ENCODE measurements at places on chromosomes 5 and 9.

DNA sequence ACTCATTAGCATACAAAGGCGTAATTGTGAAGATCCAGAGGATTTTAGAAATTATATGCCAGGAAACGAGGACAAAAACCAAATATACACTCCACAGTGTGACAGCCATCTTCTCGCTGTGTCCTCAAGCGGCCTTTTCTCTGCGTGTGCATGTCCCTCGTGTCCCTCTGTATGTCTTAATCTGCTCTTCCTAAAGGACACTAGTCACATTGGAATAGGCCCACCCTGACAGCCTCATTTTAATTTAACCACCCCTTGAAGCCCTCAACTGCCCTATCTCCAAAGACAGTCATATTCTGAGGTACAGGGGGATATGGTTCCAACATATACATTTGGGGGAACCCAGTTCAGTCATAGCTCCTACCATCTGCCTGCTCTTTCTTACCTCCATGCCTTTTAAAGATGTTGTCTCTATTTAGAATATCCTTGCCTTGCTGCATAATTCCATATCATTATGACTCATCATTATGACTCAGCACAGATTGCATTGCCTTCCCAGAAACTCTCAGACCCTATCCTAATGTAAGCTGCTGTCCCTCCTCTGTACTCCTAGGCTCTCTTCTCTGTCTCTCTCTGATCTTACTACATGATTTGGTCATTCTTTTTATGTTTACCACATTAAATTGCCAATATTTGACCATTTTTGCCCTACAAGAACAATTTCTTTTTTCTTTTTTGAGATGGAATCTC is 210.9 kb downstream of the AOPEP start:
- DNase-seq: no peak

DNA sequence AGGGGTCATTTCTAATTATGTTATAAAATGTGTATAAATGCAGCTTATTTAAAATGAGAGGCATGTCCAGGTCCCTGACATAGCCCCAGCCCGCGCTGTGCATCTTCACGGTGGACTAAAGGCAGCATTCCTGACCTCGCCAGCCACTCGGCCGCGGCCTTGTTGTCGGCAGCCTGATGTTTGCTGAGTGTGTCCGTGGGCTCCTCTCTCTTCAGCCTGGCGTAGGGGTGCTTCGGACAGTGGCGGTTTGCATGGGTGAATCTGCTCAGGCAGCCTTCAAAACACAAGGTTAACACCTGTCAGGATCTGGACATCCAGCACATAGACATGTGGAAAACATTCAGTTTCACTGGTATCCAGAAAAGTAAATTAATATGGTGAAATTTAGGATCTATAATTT is 8.8 kb upstream of the SLC35D2 start:
- DNase-seq: no peak

GRCh38 chr9:114261026-114261425 is 61.9 kb upstream of the ORM1 start:
- no peak for DNase-seq

DNA sequence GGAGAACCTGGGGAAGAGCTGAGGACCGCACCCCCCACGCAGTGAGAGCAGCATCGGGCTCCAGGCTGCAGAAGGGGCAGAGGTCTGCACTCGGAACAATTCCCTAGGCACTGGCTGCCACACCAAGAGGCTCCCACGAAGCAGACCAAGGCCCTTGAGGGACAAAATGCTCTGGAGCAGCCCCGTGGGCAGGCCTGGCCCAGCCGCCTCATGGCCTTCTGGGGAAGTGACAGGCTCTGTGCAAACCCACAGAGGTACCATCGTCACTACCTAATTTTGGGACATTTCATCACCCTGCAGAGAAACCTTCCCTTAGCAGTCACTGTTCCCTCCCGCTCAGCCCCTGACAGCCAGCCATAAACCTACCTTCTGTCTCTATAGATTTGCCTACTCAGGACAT is 15.9 kb downstream of the FBXW5 start:
- no peak for DNase-seq

Measured in activated CD4-positive, CD25-positive, alpha-beta regulatory T cell treated with anti-CD3 and anti-CD28 coated beads, Interleukin-2, amount 50 U/mL, for 72 hours (primary cell).